ENCODE measurements at places on chromosomes 16 and 17.

- peaks cover 24% of the 10 kb centered on the region for H3K4me1 ChIP-seq
- H3K4me3 ChIP-seq, result peak overlapping the region; percentile 87
- no peak for DNase-seq
Measured at GRCh38 chr17:28598389-28598788, 436 bp downstream of the SPAG5 start.

DNA sequence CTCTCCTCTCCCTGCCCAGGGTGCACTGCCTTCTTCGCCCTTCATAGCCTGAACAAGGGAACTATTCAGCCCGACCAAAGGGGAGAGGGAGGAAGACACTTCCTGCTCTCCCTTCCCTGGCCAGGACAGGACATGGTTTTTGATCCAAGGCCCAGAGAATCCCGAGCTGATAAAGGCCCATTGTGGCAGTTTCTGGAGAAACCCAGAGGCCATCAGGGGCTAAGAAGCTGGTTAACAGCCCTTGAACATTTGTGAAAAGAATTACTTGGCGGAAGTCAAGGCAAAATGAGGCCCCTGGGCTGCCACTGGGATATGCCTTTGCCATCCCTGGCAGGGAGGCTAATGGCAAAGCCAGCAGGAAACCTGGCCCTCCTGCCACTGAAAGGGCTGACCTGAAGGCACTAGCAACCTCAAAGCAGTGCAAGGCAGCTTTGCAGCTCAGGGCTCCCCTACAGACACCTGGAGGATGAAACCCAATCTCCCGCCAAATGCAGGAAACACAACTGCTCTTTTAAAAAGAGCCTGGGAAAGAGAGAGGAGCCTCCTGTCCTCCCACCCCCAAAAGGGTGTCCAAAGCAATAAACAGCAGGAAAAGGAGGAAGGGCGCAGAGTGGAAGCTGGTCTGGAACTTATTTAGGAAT, 12.6 kb downstream of the PHB1 start:
- peaks cover 25% of the 10 kb centered on the region for H3K4me1 ChIP-seq
- H3K36me3 ChIP-seq, result peaks cover 50% of the 10 kb centered on the region
- DNase-seq, result no peak
- H3K27ac ChIP-seq, result no peak overlapping the region
- no peak overlapping the region for H3K4me3 ChIP-seq

DNA sequence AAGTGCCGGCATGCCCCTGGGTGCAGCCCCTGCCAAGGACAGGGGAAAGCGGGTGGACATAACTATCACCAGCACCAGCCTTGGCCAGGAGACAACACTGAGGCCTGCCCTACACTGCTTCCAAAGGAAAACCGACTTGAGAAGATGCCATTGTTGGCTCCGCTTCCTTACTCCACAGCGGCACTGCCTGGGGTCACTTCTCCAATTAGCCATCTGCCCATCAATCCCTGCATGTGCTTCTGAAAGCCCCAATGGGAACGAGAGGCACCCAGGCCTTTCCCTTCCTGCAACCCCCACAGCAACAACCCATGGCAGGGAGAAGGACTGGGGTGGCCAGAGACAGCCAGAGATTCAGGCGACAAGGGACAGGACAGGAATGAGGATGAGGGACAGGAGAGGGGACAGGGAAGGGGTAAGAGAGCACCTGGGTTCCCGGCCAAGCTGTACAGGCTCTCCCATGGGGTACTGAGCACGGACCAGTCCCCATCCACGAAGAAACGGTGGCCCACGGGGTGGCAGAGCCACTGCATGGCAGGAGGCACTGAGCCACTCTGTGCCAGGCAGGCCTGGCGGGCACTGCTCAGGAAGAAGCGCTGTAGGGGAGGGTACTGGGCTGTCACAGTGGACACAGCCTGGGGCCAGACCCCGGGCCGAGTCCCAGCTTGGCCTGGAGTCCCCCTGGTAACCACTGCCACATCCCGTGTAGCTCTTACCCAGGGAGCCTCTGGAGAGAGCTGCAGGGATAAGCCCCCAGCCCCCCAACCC, 21.2 kb downstream of the SREBF1 start:
- H3K27me3 ChIP-seq, result no peaks in the 10 kb centered on the region
- peaks cover 21% of the 10 kb centered on the region for H3K4me1 ChIP-seq
- no peak for DNase-seq
- no peak overlapping the region for H3K4me3 ChIP-seq
- no peak overlapping the region for H3K27ac ChIP-seq

- DNase-seq, result no peak
- no peak overlapping the region for H3K27ac ChIP-seq
Measured at GRCh38 chr16:51707666-51708065, 556.6 kb upstream of the SALL1 start.

DNA sequence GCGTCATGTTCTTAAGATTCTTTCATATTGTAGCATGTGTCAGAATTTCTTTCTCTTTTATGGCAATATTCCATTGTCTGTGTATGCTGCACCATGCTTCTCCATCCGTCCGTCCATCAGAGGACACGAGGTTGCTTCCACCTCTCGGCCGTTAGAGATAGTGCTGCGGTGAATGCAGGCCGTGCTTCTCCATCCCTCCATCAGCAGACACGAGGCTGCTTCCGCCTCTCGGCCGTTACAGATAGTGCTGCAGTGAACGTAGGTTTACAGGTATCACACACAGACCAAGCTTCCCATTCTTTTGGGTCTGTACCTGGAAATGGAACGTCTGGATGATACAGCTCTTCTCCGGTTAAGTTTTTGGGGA, 113.5 kb downstream of the CMIP start:
- H3K36me3 ChIP-seq, result no peaks in the 10 kb centered on the region
- H3K27ac ChIP-seq, result no peak overlapping the region
- no peak overlapping the region for H3K4me3 ChIP-seq
- no peak for DNase-seq
- peaks cover 38% of the 10 kb centered on the region for H3K4me1 ChIP-seq

DNA sequence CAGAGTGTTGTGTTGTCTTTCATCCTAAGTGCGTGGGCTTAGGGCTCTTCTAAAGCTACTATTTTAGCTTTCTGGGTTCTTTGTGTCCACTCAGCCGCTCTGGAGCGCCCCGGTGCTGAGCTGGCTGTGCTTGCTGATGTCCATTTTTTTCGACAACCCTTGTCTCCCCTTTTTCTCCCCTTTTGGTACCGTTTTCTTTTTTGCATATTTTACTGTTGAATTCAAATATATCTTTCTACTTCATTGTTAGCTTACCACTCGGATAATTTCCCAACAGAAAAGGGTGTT, 1.2 kb downstream of the SRRM2 start:
- peaks cover 52% of the 10 kb centered on the region for H3K36me3 ChIP-seq
- H3K27ac ChIP-seq, result peak overlapping the region; percentile 81
- H3K27me3 ChIP-seq, result no peaks in the 10 kb centered on the region
- no peak for DNase-seq
- peaks cover 56% of the 10 kb centered on the region for H3K4me1 ChIP-seq

DNA sequence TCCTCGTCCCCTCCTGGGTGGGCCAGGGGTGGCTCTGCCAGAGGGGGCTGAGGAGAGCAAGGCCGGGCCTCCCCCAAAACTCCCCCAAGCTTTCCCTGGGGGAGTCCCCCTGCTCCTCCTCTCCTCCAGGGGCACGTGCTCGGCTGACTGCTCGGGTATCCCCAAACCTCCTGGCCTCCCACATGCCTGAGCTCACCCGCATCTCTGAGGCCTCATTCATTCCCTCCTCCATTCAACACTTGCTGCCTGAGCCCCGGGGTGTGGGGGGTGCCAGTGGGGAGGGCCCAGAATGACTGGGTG, 83.1 kb downstream of the RTN4RL1 start:
- no peak overlapping the region for H3K27ac ChIP-seq
- H3K27me3 ChIP-seq, result peaks cover 3% of the 10 kb centered on the region
- H3K4me1 ChIP-seq, result no peaks in the 10 kb centered on the region
- H3K4me3 ChIP-seq, result no peak overlapping the region
- H3K36me3 ChIP-seq, result no peaks in the 10 kb centered on the region

DNA sequence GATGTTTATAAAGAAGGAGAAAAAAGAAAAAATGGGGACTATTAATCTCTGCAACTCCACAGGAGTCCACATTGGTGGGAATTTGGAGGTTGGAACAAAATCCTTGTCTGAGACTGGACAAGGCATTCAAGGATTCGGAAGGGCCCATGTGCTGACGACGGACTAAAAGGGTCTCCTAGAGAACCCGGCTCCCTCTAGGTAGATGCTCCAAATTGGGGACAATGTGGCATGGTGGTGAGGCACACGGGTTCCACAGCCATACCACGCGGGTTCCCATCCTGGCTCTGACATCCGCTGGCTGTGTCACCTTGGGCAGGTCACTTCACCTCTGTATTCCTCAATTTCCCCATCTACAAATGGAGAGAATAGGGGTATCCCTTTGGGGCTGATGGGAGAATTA, 227.4 kb downstream of the C16orf78 start:
- no peaks in the 10 kb centered on the region for H3K36me3 ChIP-seq
- no peak overlapping the region for H3K27ac ChIP-seq
- no peaks in the 10 kb centered on the region for H3K4me1 ChIP-seq

- peaks cover 14% of the 10 kb centered on the region for H3K27me3 ChIP-seq
- no peak overlapping the region for H3K27ac ChIP-seq
- H3K4me3 ChIP-seq, result no peak overlapping the region
- peaks cover 6% of the 10 kb centered on the region for H3K36me3 ChIP-seq
- peaks cover 11% of the 10 kb centered on the region for H3K4me1 ChIP-seq
Measured at GRCh38 chr16:50372611-50373344, 4.0 kb upstream of the BRD7 start.

GRCh38 chr17:44024271-44024663, 9.5 kb upstream of the TMEM101 start:
- no peak for DNase-seq
- H3K4me3 ChIP-seq, result no peak overlapping the region
- no peaks in the 10 kb centered on the region for H3K27me3 ChIP-seq

DNA sequence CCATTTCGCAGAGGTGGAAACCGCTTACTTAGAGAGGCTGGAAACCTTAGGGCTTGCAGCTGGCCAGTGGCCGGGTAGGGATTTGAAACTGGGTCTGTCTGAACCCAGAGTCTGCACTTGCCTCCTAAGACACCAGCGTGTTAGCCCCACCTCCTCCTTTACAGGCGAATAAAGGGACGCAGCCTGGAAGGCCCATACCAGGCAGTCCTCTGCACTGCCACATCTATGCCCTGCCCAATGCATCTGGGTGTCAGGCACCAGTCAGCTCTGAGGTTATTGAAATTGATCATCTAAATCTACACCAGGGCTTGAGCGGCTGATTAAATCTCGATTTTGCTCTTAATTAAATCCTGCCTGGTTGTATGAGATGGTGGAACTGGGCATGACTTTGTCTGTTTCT, 19.9 kb upstream of the NAGS start:
- DNase-seq, result no peak
- H3K36me3 ChIP-seq, result no peaks in the 10 kb centered on the region
- H3K4me1 ChIP-seq, result peaks cover 1% of the 10 kb centered on the region
- H3K4me3 ChIP-seq, result no peak overlapping the region

DNA sequence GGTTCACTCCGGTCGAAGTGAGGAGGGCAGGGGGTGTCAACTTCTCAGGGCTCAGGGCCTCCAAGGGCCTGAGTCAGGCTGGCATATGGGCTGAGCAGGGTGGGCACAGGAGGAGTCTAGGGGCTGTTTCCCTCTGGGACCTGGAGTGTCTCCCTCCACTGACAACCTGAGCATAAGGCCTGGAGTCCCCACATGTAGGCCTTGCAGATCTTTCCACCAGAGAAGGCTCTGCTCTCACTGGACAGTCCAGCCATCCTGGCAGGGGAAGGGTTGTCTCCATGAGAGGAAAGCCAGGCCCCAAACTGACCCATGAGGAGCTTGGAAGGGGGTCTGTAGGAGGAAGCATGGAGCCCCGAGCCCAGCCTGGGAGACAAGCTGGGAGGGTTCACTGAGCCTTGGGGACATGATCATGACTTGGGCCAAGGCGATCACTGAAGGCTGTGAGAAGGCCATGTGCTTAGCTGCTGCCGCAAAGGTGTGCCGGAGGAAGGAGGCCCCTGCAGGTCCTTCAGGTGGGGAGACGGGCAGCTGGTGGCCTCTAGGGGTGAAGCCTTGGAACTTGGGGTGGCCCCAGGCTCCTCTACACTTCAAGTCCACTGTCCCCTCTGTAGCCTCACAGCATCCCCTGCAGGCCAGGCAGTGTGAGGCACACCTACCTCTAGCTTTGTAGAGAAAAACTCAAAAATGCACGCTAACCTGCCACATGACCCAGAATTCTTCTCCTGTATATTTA, 9.9 kb downstream of the CMTM2 start:
- DNase-seq, result no peak
- peak overlapping the region; percentile 13 for H3K4me3 ChIP-seq
- peaks cover 20% of the 10 kb centered on the region for H3K27me3 ChIP-seq
- H3K27ac ChIP-seq, result no peak overlapping the region
- H3K36me3 ChIP-seq, result no peaks in the 10 kb centered on the region

DNA sequence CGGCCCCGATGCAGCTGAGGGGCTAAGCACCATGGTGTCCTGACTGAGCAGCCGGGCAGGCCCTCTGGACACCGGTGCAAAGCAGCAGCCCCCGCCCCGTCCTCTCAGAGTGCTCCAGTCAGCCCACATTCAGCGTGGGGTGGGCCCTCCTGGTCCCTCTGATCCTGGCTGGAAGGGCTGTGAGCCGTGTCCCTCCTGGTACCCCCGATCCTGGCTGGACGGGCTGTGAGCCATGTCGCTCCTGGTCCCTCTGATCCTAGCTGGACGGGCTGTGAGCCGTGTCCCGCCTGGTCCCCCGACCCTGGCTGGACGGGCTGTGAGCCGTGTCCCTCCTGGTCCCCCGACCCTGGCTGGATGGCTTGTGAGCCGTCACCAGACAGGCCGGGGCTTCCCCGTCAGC, 26.9 kb upstream of the ACSF3 start:
- no peak for DNase-seq
- peaks cover 55% of the 10 kb centered on the region for H3K4me1 ChIP-seq
- H3K27me3 ChIP-seq, result no peaks in the 10 kb centered on the region
- no peak overlapping the region for H3K27ac ChIP-seq

- peaks cover 19% of the 10 kb centered on the region for H3K4me1 ChIP-seq
- H3K4me3 ChIP-seq, result no peak overlapping the region
- DNase-seq, result no peak
- H3K27ac ChIP-seq, result no peak overlapping the region
- H3K36me3 ChIP-seq, result peaks cover 6% of the 10 kb centered on the region
Measured at GRCh38 chr17:75009139-75009724, 3.2 kb upstream of the MRPL58 start.

- H3K4me1 ChIP-seq, result peaks cover 14% of the 10 kb centered on the region
- peaks cover 4% of the 10 kb centered on the region for H3K36me3 ChIP-seq
- H3K27ac ChIP-seq, result no peak overlapping the region
- H3K27me3 ChIP-seq, result no peaks in the 10 kb centered on the region
Measured at GRCh38 chr17:75754378-75755204, 10.4 kb downstream of the GALK1 start.
